Activated T-helper 1 cell treated with Interleukin-2 at 50 U/mL for 16 hours (primary cell): ENCODE measurements at places on chromosomes 13 and 19.

DNA sequence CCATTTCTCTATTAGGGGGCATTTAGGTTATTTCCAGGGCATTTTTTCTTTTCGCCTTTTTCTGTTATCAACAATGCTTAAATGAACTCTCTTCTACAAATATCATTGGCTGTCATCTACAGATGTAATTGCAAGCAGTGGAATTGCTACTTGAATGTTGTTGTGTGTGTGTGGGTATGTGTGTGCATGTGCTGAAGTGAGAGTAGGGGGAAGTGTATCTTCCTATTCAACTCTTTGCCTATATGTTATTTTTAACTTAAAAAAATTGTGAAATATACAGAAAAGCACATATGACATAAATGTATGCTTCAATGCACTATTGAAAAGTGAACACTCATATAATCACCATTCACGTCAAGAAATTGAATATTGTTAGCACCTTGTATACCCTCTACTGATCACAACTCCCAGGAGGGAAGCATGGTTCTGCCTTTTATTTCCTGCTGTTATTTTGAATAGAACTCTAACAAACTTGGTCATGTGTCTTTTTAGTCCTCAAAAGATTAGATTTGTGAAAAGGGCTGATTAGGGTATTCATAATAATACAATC, 24.7 kb downstream of the WDFY2 start:
- no peak for DNase-seq

- no peak for DNase-seq
Observed at GRCh38 chr19:55622242-55622969, 2.0 kb downstream of the ZNF784 start.

DNA sequence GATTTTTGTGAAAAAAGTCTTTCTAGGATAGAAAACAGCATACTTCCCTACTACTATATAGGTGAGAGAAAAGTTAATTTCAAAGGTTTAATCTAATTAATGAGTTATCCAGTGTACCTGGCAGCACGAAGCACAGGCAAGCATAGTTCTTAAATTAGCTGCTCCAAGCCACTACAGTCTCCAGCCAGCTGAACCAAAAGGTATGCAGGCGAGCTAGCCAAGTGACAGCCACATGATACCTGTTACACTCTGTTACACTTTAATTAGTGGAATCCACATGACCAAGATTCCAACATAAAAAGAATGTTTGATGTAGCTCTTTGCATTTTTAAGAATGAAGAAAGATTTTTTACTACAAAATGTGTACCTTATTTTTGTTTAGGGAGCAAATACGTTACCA, 15.5 kb downstream of the SLC25A30 start:
- DNase-seq: no peak

DNA sequence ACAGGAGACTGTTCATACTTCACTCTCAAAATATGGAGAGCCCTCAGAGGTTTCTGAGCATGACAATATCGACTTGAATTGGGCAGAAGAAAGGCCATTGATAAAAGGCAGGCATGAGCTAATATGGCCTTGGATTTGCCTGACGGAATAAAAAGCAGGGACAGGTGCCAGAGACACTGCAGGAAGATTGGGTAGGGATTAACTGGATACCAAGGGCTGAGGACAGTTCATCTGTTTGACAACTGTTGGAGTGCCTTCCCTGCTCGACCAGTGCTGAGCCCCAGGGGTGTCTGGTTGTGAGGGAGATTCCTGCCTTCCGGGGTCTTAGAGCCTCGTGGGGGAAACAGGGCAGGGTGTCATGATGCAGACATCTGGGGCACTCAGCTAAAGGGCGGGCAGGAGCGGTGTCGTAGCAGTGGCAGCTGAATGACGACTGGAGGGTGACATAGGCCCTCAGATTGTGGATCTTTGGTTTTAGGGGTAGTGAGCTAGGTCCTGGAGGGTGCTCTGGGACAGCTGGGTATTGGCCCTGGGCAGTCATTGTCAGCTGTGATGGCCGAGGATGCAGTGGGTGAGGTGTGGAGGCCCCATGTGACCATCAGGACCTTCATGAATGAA, 12.3 kb downstream of the GATAD2A start:
- DNase-seq: no peak

- DNase-seq: peak; percentile 31
Observed at GRCh38 chr19:2775556-2776430, 7.3 kb downstream of the SGTA start.

DNA sequence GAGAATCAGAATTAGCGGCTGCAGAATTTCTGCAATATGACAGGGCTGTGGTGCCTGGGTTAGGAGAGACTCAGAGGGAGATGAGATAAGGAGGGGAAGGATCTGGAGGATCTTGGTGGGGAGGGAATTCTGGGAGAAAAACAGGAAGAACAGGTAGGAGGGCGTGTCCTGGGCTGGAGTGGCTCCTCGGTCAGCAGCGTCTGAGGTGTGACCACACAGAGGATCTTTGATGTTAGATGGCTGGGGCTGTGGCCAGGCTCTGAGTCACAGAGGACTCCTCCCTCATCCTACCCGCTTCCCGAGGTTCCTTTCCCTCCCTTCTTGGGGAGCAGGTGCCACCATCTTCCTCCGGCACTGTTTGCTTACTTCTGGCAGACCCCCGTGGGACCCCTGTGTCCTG, 6.4 kb upstream of the KLK6 start:
- DNase-seq: no peak

GRCh38 chr13:105979131-105980011, 556.1 kb downstream of the EFNB2 start:
- no peak for DNase-seq

DNA sequence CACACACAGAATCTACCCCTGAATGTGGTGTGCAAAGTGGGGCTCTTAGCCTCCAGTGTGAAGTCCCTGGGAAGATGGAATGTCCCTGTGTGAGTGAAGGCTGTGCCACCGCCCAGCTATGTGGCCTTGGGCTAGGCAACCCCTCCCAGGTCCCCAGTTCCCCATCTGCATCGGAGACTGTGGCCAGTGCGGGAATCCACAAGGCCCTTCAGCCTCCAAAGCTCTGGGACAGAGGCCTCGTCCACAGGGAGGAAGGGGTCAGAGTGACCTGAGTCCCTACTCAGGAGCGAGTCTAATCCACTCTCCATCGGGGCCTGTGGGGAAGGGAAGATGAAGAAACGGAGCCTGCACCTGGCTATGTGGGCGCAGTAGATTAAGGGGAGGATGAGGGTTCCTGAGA, 19.3 kb upstream of the KIR3DL3 start:
- no peak for DNase-seq

DNA sequence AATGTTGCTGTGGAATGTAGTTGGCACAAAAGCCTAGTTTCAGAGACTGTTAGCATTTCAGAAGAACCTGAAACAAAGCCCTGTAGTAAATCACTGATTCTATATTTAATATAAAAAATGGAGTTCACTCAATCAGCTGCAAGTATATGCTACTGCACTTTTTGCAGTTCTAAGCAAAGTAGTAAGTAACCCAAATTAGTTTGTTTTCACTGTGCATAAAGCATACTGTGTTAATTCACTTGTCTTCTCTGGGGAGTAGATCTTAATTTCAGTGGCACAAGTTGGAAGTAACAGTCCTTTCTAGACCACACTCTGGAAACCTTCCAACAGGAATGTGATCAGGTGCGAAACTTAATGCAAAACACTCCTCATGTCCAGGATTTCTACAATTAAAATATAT, 139.3 kb downstream of the DACH1 start:
- no peak for DNase-seq

- no peak for DNase-seq
Observed at GRCh38 chr19:3682741-3683404, 17.4 kb downstream of the PIP5K1C start.

DNA sequence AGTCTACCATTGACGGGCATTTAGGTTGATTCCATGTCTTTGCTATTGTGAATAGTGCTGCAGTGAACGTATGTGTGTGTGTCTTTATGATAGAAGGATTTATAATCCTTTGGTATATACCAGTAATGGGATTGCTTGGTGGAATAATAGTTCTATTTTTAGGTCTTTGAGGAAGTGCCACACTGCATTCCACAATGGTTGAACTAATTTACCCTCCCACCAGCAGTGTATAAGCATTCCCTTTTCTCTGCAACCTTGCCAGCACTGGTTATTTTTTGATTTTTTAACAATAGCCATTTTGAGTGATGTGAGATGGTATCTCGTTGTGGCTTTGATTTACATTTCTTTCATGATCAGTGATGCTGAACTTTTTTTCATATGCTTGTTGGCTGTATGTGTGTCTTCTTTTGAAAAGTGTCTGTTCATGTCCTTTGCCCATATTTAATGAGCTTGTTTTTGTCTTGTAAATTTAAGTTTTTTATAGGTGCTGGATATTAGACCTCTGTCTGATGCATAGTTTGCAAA, 37.5 kb downstream of the RFC3 start:
- DNase-seq: no peak

- DNase-seq: no peak
Observed at GRCh38 chr13:101917833-101918661, 465.6 kb downstream of the ITGBL1 start.

DNA sequence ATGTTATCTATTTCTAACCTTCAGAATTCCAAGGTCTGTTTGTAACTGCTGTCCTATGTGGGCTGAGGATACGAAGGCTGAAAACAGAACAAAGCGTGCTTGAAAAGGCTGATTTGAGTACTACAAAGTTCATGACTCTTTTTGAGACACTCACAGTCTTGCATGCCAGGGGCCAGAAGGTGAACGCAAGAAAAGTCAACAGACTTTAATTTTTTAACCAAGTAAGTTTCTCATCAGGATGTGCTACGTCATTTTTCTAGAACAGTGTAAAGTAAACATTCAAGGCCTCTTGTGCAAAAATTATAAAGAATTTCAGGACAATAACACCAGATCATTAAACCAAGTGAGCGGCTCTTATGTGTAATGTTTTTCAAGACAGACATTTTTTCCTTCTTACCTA, 163.5 kb downstream of the COG6 start:
- DNase-seq: no peak

- no peak for DNase-seq
Observed at GRCh38 chr13:98513837-98514236, 63.1 kb downstream of the STK24 start.

GRCh38 chr19:45468803-45469131, 971 bp downstream of the FOSB start:
- DNase-seq: no peak

GRCh38 chr19:19315444-19315843, 4.9 kb downstream of the SUGP1 start:
- no peak for DNase-seq

DNA sequence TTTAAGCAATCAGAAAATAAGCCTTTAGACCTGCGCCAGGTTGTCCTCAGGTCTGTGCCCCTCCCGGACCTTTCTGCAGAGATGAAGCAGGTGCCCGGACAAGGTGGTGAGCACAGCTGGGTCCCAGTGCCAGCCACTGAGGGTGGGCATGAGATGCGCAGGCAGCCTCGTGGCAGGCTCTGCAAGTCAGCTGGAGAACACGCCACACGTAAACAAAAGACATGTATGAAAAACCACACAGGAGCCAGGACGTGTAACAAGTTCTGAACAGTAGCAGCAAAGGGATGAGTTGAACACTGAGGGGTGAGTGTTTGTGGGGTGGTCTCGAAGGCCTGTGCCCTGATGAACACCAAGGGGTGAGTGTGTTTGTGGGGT, 68.8 kb upstream of the MCF2L start:
- DNase-seq: no peak

DNA sequence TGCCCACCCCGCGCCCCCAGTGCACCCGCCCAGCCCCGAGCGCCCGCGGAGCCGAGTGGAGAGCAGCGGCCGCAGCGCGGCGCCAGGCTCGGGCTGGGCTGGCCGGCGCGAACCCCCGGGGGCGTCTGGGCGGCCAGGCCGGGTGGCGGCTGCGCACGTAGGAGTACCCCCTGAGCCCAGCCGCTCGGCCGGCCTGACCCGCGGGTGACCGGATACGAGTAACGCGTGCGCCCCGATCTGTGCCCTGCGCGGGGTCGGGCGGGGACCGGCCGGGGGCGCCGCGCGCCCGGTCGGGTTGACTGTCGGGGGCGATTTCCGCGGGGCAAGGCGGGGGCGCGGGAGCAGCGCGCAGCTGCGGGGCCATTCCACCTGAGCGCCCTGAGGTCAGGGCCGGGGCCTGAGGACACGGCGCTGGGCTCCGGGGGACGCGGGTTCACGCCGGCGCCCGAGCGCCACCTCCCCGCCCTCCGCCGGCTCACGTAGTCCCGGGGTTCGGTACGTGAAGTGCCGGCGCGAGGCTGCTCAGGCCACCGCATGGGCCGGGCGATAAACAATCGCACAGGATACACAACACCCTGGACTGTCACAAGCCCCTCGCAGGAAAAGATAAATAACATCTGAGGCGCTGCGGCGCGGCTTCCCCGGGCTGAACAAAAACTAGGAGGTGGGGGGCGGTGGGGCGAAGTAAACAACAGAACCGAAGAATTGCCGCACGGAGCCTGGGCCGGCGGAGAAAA, 37.6 kb upstream of the FLT1 start:
- no peak for DNase-seq

GRCh38 chr19:31515931-31516330, 166.7 kb upstream of the TSHZ3 start:
- DNase-seq: no peak

- DNase-seq: no peak
Observed at GRCh38 chr13:51697855-51698254, 106.1 kb downstream of the DHRS12 start.

DNA sequence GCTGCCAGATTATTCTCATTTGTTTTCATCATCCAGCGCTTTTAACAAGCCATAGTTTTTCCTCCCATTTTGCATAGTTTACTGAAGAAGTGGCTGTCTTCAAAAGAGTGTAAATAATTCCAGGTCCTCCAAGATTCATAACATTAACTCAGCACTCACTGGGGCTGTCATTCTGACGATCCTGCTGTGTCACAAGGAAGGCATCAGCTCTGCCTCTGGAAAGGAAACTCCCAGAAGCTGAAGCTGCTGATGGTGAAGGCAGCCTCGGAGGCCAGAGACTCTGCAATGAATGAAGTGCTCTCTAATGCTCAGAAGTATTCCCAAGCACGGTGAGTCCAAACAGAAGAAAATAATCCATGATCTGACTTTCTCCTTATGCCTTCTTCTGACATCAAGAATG, 60.0 kb downstream of the FLT1 start:
- DNase-seq: no peak

DNA sequence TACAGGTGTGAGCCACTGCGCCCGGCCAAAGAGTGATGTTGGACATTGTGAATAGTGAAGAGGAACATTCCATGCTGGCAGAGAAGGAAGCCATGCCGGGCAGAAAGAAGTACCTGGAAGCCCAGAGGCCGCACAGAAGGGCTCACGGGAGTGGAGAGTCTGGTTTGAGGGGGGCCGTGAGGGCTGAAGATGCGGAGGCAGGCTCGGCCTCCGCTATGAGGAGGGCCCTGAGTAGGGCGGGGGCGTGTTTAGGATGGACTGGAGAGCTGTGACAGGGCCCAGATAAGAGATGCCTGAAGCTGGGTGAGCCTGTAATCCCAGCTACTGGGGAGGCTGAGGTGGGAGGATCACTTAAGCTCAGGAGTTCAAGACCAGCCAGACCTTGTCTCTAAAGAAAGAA, 1.6 kb downstream of the JOSD2 start:
- DNase-seq: no peak

GRCh38 chr13:102235689-102236088, 166.2 kb downstream of the FGF14 start:
- DNase-seq: no peak
